ENCODE measurements at places on chromosomes 2 and 18. TPM values are rescaled to one million over a fixed set of nuclear protein-coding genes. Genes with fewer than 3 reads are reported as not detected.

DNA sequence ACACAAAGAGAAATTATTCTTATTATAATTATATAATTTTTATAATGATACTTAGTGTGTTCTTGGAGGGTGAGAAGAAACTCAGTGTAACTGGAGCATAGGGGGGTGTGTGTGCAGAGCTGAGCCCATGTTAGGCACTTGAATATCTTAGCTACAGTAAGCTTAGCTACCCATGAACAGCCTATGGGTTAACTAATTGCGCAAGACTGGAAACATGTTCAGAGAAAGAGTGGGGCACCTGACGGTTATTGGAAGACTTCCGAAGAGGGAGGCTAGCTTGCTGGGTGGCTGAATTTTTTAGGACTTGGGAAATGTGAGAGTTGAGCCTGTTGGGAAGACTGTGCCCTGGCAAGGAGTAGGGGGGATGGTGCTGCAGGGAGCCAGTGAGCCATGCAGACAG, 229.2 kb downstream of the SLC4A3 start:
- DNase-seq = no peak

DNA sequence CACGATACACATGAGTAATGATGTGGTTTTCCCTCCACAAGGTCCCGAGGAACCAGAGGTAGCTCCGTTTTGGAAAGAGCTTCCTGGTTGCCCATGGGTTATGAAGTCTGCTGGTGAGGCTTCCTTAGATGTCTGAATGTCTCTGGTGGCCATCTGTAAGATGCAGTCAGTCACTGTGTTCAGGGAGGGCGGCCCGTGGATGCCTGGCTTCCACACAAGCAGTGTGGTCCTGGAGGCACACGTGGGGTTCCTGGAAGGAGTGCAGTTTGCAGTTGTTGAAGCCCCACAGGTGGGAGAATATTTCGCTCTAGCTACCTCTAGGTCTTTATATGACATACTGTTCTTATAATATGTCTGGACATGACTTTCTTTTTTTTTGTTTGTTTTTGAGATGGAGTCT, 209.0 kb downstream of the FAM210A start:
- DNase-seq = no peak

GRCh38 chr2:238930216-238930615, 82.3 kb downstream of the TWIST2 start:
- DNase-seq = no peak

DNA sequence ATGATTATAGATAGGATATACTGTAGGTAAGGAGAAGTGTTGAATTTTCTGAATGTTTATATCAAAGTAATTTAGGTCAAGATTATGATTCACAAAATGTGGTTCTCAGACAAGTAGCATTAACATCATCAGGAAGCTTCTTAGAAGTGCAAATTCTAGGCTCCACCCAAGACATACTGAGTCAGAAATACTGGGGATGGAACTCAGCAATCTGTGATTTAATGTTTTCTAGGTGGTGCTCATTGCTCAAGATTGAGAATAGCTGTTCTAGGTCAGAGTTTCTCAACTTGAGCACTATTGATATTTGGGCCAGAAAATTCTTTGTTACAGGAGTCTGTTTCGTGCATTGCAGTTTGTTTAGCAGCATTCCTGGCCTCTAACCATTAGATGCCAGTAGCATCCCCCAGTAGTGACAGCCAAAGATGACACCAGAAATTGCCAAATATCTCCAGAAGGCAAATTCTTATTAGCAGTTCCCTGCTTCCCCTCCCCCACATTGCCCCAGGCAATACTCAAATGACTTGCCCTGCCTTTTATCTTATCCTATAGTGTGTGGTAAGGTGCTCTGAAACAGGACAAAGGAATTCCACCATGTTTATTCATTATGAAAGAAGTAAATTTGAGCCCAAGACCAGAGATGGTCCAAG, 1001.2 kb downstream of the DPP10 start:
- no peak for DNase-seq

Gene TMSB10
- polyA plus RNA-seq = 4,172 TPM

Measured in brain (organoid and tissue), 16 donors.